ENCODE measurements at places on chromosomes 2 and 18. TPM values are rescaled to one million over a fixed set of nuclear protein-coding genes. Genes with fewer than 3 reads are reported as not detected.

The SCN1A gene
- 0.03 TPM for total RNA-seq

The SETBP1 gene
- total RNA-seq: 15.5 TPM

The TRAPPC8 gene
- 30.1 TPM for total RNA-seq

The C2orf78 gene
- total RNA-seq: not detected

The SLC4A3 gene
- total RNA-seq: 396 TPM

The APLF gene
- total RNA-seq: 6.5 TPM

The CD28 gene
- total RNA-seq: 1.3 TPM

The ANKRD53 gene
- 0.38 TPM for total RNA-seq

The C2orf66 gene
- total RNA-seq: not detected

The CCDC85A gene
- total RNA-seq: 2.7 TPM

The LYPD6B gene
- not detected for total RNA-seq

The ACMSD gene
- not detected for total RNA-seq

The ACADL gene
- 6.2 TPM for total RNA-seq

The SKOR2 gene
- not detected for total RNA-seq

The RTP5 gene
- total RNA-seq: 0.08 TPM

The CABYR gene
- 0.59 TPM for total RNA-seq

The ARL4C gene
- 1.7 TPM for total RNA-seq

The IL18RAP gene
- 0.70 TPM for total RNA-seq

The OTOS gene
- total RNA-seq: not detected

The PROKR1 gene
- 0.08 TPM for total RNA-seq

The CLEC4F gene
- 0.13 TPM for total RNA-seq

The CCDC148 gene
- total RNA-seq: 0.30 TPM

The KATNAL2 gene
- 5.7 TPM for total RNA-seq

The LBX2 gene
- 0.51 TPM for total RNA-seq

The ARHGEF33 gene
- 0.38 TPM for total RNA-seq

The DHRS9 gene
- total RNA-seq: 9.8 TPM

The RBM43 gene
- 1.5 TPM for total RNA-seq

The EGR4 gene
- total RNA-seq: not detected

The ALLC gene
- not detected for total RNA-seq

The TSGA10 gene
- total RNA-seq: 1.6 TPM

The UGT1A3 gene
- total RNA-seq: not detected

The UGT1A8 gene
- total RNA-seq: not detected

The RAD51AP2 gene
- total RNA-seq: 0.43 TPM

The ADD2 gene
- 1.6 TPM for total RNA-seq

The PRADC1 gene
- 85.8 TPM for total RNA-seq

The NTSR2 gene
- not detected for total RNA-seq

The NCKAP5 gene
- 10.6 TPM for total RNA-seq

The CXCR4 gene
- 4.4 TPM for total RNA-seq

The VAMP5 gene
- total RNA-seq: 27.9 TPM

The TGFA gene
- total RNA-seq: 0.73 TPM

The FAM124B gene
- 1.9 TPM for total RNA-seq

The SERPINB11 gene
- not detected for total RNA-seq

The STK25 gene
- total RNA-seq: 95.9 TPM

The DSG2 gene
- total RNA-seq: 34.4 TPM

The EML6 gene
- total RNA-seq: 0.83 TPM

The IMPACT gene
- total RNA-seq: 24.5 TPM

The NEU2 gene
- not detected for total RNA-seq

The CNDP1 gene
- total RNA-seq: not detected

The RETREG2 gene
- total RNA-seq: 31.2 TPM

The TIGD1 gene
- 2.5 TPM for total RNA-seq

The SERPINB4 gene
- not detected for total RNA-seq
